ENCODE measurements at places on chromosomes 6 and 20.

GRCh38 chr6:157951828-157952227 is 29.8 kb upstream of the SYNJ2 start:
- no peak for DNase-seq

- DNase-seq: no peak
Measured at GRCh38 chr6:37487591-37488380, 11.9 kb downstream of the CCDC167 start.

DNA sequence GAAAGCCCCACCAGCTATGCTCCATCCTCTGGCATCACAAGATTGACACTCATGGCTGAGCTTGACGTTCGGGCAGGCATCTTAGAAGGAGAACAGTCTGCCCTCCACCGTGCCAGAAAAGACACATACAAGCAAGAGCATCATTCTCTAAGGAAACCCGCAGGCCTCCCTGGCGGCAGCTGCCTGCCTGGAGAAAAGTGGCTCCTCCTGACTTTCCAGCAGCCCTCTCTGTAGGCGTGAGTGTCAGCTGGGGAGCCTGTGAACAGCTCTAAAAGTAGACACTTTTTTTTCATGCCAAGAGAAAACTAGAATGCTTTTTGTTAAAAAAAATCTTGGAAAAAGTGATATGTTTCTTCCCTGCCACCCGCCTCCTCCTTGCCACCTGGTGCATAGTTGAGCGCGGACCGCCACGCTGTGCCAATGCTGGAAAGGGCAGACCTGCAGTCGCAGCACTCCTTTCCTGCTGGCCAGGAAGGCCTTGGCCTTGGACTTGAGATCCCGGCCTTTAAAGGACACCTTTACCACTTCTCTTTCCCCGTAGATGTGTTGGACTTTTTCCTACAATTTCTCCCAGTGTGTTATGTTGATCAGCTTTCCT is 29.7 kb upstream of the INSM1 start:
- DNase-seq: no peak

- no peak for DNase-seq
Measured at GRCh38 chr6:74357321-74357720, 661.3 kb downstream of the CD109 start.

DNA sequence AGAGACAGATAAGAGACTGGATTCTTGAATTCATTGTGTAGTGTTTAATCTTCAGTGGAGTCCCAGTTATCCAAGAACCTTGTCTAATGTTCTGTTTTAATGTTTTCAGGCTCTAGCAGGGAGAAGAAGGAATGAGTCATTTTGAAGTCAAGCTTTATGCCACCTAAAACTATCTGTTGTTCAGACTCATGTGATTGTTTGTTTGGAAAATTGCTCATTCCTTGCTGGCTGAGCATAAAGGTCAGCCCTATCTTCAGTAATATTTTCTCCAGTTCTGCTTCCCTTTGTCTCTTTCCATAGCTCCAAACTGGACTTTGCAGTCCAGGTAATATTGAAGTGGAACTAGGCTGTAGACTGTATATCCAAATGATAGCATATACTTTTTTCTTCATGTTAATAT is 34.2 kb downstream of the CLVS2 start:
- no peak for DNase-seq

Measured in stimulated activated CD8-positive, alpha-beta memory T cell treated with anti-CD3 and anti-CD28 coated beads, Interleukin-15, amount 100 ng/mL, for 24 hours (primary cell).